EH (cell line): ENCODE measurements at places on chromosomes 7 and 10.

DNA sequence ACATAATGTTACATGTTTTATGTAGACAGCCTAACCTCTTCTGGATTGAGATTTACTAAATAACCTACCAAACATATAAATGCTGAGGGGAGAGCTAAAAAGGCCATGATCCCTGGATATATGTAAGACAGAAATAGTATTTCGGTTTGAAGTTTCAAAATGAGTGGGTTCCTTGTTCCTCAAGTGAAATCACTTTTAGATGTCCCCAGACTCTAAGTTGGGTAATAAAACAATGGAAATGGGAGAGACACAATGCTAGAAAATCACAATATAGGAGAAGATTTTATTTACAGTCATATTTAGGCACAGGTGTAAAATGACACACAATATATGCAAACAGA is 56.5 kb downstream of the SHTN1 start:
- no peak for DNase-seq

GRCh38 chr10:97378933-97379921 is 21.9 kb downstream of the RRP12 start:
- DNase-seq: no peak

DNA sequence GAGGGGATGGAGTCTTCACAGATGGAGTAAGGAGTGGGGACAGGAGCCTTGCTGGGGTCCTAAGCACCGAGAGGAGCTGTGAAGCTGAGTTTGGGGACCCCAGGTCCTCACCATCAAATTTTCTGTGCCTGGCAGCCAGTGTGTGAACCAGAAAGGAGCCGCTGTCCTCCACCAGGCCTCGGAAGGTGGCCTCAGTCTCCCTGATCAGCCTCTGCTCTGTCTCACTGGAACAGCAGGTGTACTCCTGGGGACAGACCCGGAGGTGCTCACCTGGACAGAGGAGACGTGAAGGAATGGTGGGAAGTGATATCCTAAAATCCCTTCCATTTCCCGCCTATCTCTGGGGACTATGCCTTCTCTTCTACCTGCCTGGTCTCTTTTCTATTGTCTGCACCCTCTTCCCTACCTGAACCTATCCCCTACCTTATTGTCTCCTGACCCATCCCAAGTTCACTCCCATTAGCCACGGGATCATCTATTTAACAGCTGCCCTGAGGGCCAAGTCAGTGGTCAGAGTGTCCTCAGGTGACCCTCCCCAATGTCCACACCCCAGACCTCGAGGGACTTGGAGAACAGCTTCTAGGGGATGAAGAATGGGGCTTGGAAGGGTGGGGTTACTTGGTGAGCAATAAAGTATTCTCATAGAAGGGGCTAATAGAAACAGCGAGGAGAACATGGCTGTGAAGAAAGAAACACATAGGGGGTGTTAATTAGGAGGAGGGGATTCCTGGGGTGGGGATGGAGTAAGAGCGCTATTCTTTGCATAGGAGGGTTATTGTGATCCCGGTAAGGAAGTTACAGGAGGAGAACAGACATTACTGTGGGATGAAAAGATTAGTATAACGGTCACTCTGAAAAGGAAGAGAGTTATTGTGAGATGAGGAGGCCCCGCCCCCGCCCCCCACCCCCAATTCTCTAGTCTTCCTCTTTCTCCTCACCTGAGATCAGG is 811 bp downstream of the GPC2 start:
- no peak for DNase-seq

DNA sequence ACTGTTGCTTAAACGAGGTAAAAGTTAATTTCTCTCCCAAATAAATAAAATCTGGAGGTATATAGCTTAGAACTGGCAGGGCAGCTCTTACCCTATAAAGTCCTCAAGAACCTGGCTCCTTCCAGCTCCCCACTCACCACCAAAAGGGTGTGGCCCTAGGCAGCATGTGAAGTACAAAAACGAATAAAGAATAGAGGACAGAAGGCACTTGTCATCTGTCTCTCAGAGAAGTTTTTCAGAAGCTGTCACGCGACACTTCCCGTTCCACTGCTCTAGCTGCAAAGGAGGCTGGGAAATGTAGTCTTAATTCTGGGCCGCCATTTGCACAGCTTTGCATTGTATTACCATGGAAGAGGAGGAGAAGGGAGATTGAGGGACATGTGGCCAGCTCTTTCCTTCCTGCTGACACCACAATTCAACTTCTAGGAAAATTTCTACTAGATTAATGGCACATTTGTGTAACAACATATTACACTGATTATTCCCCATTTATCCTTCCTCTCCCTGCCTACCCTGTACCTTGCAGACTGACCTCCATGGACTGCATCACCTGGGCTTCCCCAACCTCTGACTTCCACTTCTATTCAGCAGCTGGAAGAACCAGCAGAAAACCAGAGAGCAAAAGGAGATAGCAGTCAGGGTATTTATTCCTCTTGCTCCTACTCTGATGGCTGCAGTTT is 62.2 kb downstream of the CCDC71L start:
- DNase-seq: peak; percentile 73

DNA sequence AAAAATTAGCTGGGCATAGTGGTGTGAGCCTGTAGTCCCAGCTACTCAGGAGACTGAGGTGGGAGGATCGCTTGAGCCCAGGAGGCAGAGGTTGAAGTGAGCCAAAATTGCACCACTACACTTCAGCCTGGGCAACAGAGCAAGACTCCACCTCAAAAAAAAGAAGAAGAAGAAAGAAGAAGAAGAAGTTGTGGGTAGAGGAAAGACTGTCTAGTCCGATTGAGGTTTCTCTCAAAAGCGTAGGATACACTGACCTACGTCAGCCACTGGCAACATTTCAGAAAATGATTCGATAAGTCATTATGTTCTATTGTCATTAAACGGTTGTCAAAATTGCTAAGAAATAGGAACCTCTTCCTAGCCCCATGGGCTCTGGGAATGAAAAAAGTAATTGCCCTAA is 22.3 kb upstream of the RHBDD2 start:
- DNase-seq: no peak

GRCh38 chr7:32577421-32577820 is 82.1 kb downstream of the AVL9 start:
- DNase-seq: no peak

DNA sequence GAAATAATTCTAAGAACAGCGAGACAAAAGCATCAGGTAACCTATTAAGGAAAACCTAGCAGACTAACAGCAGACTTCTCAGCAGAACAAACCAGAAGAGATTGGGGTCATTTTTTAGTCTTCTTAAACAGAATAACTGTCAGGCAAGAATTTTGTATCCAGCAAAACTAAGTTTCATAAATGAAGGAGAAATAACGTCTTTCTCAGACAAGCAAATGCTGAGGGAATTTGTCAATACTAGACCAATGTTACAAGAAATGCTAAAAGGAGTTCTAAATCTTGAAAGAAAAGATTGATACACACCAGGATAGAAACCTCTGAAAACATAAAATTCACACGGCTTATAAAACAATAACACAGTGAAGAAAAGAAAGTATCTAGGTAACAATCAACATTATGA is 22.6 kb downstream of the BICC1 start:
- no peak for DNase-seq

- DNase-seq: peak; percentile 79
Measured at GRCh38 chr7:34327681-34328080, 330.3 kb upstream of the NPSR1 start.

- DNase-seq: no peak
Measured at GRCh38 chr7:66669496-66669895, 40.8 kb downstream of the KCTD7 start.

DNA sequence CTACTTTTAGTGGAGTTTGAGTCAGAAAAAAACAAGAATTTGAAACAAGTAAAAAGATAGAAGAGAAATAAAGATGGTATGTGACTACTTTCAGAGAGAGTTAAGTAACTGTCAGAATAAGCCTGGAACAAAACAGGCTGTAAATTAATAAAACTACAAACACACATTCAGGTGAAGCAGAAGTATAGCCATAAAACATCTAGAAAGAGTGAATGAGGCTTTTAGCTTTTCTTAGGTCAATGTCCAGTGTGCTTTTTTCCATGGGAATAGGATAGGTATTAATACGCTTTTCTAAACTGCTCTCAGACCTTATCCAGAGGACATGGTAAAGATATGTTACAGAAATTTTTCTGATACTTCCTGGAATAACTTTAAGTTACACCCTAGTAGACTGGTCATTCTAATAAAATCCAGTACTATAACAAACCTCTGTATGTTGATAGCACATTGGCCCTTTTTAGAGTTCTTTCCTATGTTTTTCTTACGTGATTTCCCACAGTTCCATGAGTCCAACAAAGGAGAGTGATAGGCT is 23.3 kb downstream of the TMEM106B start:
- no peak for DNase-seq

- no peak for DNase-seq
Measured at GRCh38 chr7:22801912-22802311, 20.7 kb downstream of the TOMM7 start.

GRCh38 chr10:79985481-79986072 is 36.7 kb upstream of the SFTPD start:
- peak; percentile 10 for DNase-seq

- no peak for DNase-seq
Measured at GRCh38 chr10:122145113-122145512, 126.0 kb upstream of the BTBD16 start.

DNA sequence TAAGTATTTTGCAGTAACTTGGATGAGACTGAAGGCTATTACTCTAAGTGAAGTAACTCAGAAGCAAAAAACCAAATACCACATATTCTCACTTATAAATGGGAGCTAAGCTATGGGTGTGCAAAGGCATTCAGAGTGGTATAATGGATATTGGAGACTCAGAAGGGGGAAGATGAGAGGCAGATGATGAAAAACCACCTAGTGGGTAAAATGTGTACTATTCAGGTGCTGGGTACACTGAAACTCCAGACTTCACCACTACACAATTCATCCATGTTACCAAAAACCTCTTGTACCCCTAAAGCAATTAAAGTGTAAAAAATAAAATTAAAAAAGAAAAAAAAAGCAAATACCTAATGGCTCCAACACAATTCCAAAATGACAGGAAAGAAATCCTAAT is 351.7 kb downstream of the NXPH1 start:
- DNase-seq: no peak

DNA sequence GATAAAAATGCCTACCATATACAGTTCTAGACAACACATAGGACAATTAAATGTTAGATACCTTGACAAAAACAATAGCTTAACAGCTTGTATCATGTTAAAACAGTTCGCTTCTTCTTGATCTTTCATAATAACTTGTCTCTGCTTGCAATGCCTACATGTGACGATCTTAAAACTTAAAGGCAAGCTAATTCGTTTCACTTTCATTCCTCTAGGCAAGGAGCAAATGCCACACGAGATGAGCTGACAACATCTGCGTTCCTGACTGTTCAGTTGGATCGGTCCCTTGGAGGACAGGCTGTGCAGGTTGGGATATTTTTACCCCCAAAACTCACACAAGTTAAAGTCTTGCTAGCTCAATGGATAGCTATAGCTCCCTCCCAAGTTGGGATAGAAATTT is 51.6 kb upstream of the ARL4A start:
- DNase-seq: peak; percentile 49

GRCh38 chr7:150323682-150324372 is 482 bp upstream of the ACTR3C start:
- DNase-seq: no peak

DNA sequence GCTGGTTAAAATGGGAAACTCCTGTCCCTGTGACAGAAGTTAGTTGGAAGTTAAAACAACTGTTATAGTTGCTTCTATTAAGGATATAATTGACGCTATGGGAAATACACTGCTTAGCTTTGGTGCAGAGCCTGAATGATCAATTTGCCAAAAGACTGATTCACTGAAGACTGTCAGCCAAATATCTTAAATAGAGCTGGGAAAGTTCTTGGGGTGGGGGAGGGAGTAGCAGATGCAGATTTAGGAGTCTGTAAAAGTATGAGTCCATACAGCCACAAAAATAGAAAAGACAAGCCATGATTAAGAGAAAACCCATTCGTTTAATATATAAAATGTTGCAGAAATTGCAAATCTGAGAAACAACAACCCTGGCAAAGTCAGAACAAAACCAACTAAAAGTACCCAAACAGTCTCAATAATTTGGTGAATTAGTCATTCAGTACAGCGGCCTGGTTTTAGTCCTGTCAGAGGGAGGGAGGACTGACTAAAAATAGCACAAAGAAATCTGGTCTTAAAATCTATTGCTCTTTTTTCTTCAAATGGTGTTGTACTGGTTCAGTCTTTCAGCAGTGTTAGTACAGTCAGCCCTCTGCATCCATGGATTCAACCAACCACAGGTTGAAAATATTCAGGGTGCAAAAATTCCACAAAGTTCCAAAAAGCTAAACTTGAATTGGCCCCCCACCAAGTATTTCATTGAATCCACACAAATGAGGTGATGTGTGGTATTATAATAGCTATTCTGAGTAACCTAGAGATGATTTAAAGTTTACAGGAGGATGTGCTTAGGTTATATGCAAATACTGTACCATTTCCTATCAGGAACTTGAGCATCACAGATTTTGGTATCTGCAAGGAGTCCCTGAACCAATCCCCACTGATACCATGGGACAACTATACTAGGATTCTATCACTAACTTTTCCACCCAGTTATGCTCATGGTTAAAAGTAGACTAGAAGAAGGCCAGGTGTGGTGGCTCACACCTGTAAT is 30.0 kb downstream of the STK17A start:
- peak; percentile 83 for DNase-seq

- DNase-seq: no peak
Measured at GRCh38 chr7:25495342-25496250, 267.3 kb upstream of the NPVF start.

- DNase-seq: no peak
Measured at GRCh38 chr7:36999626-37000485, 275.6 kb upstream of the AOAH start.

GRCh38 chr7:90250601-90251303 is 5.8 kb downstream of the CFAP69 start:
- peak; percentile 89 for DNase-seq

- peak; percentile 61 for DNase-seq
Measured at GRCh38 chr10:128150045-128150493, 23.8 kb upstream of the MKI67 start.

GRCh38 chr7:156669035-156669828 is 28.7 kb downstream of the RNF32 start:
- DNase-seq: no peak

GRCh38 chr10:114323023-114323422 is 81.3 kb downstream of the AFAP1L2 start:
- peak; percentile 52 for DNase-seq

- DNase-seq: no peak
Measured at GRCh38 chr10:59508296-59508695, 145.9 kb upstream of the FAM13C start.

DNA sequence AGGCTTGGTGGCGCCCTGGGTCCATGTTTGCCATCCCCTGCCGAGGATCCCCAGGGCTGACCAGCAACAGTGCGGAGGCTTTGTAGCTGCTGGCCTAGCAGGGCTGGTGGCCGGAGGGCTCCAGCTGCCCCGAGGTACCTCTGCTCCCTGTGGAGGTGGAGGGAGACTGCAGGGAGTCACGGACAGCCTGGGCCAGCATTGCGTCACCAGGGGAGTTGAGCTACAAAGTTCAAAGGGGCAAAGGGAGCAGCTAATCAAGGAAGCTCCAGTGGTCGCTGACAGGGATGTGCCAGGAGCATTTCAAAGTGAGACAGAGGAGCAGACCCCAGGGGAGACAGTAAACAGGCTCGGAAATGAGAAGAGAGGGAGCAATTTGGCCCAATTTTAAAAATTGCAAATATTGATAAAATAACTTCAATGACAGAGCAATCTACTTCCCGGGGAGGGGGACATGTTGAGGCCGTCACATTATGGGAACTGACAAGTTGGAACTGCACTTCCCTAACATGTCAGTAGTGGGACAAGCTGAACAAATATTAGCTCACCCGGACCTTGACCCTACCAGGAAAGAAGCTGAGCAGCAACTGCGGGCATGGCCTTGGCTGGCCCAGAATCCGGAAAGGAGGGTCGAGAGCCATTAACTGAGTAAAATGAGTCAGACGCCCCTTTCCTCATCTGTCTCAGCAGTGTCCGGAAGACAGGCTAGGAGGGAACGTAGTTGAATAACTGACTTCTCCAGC is 39.4 kb downstream of the BTBD16 start:
- DNase-seq: no peak
